ENCODE measurements at places on chromosomes 1 and 21.

GRCh38 chr1:83967336-83967735 lies 31.6 kb downstream of the TTLL7 start:
- DNase-seq = no peak

DNA sequence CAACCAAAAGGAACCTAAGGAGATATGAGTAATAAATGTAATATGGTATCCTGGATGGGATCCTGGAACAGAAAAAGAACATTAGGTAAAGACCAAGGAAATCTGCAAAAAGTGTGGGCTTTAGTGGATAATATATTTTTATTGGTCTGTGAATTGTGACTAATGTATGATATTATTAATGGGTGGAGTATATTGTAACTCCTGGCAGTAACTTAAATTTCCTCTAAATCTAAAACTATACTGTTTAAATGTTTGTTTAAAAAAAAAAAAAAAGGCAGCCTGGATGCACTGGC lies 68.4 kb downstream of the LRRC8D start:
- DNase-seq = no peak

- no peak for DNase-seq
These were observed 10.6 kb upstream of the OR2T33 start for GRCh38 chr1:248288391-248288790.

DNA sequence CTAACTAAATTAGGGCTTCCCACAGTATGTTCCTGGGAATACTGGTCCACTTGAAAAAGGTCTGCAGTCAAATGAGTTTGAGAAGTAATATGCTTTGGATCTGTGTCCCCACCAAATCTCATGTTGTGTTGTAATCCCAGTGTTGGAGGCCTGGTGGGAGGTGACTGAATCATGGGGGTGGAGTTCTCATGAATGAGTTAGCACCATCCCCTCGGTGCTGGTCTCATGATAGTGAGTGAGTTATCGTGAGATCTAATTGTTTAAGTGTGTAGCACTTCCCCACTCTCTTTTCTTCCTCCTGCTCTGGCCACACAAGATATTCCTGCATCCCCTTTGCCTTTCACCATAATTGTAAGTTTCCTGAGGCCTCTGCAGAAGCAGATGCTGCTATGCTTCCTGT lies 16.9 kb upstream of the DMRTB1 start:
- DNase-seq = no peak

DNA sequence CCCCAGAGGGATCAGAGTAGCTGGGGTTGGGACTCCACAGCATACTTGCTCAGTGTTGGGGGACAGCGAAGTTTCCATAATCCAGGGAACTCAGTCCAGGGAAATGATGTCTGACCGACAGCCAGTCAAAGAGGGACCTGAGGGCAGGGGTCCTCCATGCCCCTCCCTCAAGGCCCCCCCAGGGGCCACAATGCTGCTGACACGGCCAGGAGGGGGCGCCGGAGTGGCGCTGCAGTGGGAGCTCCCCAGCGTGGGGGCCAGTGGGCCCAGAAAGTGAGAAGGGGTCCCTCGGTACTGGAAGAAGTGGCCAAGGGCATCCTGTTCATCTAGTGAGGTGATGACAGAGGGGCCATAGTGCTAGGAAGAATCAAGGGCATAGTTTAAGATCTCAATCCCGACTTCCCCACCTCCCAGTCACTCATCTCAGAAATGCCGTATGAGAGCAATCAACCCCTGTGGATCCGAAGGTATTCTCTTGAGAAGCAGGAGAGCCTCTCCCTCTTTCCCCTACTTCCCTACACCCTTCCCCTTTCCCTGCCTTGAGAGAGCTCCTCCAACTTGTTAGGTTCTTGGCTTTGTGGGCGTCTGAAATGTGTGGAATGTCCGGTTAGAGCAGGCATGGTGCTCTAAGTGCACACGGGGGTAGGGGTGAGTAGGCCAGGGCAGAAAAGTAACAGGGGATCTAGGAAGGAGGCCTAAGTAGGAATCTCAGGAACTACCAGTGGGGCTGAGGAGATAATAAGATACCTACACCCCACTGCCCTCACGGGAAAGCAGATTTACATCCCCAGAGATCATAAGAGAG lies 4.1 kb downstream of the NUDT17 start:
- DNase-seq = no peak

DNA sequence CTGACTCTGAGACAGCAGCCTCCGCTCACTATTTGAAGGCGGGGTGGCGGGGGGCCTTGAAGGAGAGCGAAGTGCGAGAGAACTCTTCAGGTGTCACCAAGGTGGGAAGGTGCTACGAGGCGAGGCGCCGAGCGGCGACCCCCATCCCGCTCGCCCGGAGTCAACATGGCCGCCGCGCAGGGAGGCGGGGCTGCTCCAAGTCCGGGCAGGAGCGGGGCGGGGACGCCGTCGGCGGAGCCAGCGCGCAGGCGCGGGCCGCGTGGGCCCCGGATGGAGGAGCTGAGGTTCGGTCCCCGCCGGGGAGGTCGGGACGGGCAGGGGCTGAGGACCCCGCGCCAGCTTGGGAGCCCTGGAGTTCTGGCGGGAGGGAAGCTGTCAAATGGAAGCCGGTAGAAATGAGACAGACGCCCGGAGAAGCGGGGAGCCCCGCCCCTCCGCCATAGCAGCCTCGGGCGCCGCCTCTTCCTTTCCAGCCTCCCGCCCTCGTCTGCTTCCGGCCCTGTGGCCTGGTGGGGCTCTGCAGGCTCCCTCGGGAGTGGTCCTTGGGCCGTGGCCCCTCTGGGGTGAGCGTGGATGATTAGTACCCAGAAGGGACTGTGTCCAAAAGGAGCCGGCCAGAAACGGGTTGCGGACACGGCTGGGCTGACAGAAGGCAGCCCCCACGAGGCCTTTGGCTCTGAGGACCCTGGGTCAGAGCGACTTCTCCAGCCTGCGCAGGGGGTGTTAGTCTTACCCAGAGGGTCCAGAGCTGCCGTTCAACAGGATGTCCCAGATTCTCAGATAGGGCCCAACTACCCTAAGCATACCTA lies at the start of gene PIGV:
Gene PIGV, plus strand, starts transcription at position 245 of the 809 bp plus-strand sequence. CDS start 2,866 bp downstream, outside the sequence.
- peak; percentile 91 for DNase-seq

- DNase-seq = no peak
These were observed 11.2 kb downstream of the SPATA46 start for GRCh38 chr1:162365284-162366020.

DNA sequence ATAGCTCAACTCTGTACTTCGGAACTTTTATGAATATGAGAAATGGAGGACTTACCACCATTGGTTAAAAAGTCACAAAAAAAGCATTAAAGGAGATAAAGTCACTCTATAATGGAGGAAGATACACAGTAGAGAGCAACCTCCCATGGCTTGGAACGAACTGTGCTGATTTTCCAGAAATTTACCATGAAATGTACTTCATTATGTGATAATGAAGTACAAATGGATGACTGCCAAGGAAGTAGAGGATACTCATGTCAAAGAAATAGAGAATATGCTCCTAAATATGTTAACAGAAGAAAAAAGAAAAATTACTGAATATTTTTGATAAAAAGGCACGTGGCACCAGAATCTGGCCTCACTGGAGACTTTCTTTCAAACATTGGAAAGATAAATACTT lies 23.6 kb upstream of the PLA2G2E start:
- DNase-seq = no peak

GRCh38 chr1:22090867-22091266 lies 38.4 kb downstream of the CDC42 start:
- no peak for DNase-seq

DNA sequence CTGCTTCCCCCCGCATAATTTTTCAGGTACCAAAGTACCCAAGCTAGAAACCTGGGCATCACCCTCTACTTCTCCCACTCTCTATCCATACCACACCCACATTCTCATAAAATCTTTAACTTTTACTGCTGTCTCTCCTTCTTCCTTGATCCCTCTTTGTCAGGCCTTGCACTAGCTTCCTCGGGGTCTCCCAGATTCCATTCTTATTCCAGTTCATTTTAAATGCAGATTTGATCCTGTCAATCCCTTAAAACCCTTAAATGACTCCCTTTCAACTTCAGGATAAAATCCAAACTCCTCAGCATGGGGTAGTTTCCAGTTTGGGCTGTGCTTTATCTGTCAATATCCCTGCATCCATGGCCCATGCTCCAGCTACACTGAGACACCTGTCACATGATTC lies 343.5 kb downstream of the PBX1 start:
- DNase-seq = no peak

- no peak for DNase-seq
These were observed 2.6 kb downstream of the ITGB2 start for GRCh38 chr21:44918107-44918470.

GRCh38 chr1:116492358-116492811 lies 78.4 kb downstream of the CD58 start:
- DNase-seq = no peak

GRCh38 chr1:30731109-30731805 lies 7.9 kb upstream of the MATN1 start:
- DNase-seq = no peak

DNA sequence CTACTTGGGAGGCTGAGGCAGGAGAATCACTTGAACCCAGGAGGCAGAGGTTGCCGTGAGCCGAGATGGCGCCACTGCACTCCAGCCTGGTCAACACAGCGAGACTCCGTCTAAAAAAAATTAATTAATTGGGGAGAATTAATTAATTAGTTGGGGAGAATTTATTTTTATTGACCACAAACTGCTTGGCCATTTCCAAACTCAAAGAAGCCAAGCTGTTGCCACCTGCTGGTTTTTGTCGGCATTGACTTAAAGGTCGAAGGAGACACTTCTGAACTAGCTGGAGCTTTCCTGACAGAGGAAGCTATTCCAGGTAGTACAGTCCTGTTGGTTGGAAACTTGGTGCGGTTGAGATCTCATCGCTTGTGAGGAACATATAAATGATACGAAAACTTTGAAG lies 13.1 kb downstream of the MAP1LC3C start:
- peak; percentile 59 for DNase-seq

GRCh38 chr1:85453640-85454194 lies 11.2 kb downstream of the DDAH1 start:
- no peak for DNase-seq

- DNase-seq = no peak
These were observed 54.6 kb downstream of the FH start for GRCh38 chr1:241464985-241465384.

DNA sequence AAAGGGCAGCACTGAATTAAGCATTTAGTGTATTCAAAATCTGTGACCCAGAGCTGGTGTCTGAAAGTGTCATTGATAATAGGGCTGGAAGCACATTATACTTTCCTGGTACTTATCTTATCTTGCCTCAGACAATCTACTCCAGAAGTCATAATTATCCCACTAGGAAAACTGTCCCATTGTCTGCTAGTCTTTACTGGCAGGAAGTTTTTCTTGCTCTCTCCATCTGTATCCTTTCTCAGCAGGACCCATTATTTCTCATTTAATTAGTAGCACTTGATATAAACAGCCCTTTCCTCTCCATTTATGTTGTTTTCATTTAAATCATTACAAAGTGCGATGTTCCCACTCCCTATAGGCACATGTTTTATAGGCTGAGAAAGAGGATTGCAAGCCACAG lies 36.5 kb upstream of the BARHL2 start:
- DNase-seq = no peak

DNA sequence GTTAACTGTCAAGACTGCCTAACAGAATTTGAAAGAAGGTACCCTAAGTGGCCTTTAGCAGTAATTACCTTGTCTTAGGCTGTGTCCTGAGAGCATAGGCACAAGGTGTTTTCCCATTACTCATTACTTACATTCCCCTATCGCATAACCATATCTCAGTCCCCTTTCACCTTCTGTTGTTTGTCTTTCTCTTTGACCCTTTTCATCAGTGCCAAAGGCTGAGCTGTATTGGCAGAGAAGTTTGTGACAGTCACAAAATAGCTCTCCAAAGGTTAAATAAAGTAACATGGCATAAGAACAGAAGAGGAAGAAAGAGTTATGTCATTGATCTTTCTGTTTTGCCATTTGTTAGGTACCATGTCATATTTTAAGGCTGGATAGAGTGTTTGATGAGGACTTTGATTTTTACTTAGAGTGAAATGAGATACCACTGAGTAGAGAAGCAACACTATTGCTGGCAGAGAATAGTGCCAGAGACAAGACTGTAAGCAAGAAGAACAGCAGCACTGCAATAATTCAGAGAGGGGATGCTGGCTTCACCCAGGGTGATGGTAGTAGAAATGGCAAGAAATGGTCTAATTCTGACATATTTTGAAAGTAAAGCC lies 497.8 kb downstream of the TTLL7 start:
- peak; percentile 87 for DNase-seq

DNA sequence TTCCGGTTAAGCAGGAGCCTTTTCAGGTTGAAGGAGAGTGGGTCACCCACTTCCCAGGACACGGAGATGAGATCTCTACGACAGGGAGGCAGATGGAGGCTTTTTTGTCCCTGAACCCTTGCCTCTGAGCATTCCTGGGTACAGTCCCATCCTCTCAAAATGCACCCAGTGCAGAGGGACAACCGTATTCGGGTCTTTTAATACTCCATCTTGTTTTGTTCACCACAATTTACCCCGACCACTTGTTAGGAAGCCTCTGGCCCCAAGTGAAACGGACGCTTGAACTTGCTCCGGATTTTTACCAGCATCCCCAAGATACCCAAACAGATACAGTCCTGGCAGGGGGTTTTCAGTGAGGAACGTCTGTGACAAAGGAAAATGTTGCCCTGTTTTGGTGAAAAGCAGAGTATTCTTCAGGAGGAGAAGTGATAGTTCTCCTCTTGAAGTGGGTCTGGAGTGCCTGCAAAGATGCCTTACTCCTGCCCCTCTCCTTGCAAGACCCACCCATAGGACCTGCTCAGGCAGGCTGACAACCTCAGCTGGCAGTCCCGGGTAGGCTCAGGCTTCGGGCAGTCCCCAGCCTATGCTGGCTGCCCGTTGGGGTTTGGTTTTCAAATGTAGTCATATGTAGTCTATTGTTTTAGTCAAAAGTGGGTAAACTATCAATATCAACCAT lies 669 bp upstream of the ARL8A start:
- peak; percentile 49 for DNase-seq

- no peak for DNase-seq
These were observed 4.4 kb downstream of the JAM2 start for GRCh38 chr21:25643486-25643885.

DNA sequence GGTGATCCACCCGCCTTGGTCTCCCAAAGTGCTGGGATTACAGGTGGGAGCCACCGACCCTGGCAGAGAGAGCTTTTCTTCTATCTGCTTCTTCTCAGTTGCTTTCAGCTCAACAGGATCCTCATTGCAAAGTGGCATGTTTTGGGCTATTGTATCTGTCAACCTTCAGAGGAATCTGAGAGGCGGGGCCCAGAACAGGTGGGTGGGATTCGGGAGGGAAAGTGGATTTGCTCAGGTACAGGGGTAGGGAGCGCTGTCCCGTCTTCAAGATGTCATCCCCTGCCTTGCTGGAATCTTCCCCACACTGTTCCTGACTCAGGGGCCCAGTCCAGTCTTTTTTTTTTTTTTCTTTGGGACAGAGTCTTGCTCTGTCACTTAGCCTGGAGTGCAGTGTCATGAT lies 26.9 kb upstream of the RCC2 start:
- no peak for DNase-seq

- DNase-seq = no peak
These were observed 34.0 kb upstream of the MAGOH start for GRCh38 chr1:53272349-53272748.

DNA sequence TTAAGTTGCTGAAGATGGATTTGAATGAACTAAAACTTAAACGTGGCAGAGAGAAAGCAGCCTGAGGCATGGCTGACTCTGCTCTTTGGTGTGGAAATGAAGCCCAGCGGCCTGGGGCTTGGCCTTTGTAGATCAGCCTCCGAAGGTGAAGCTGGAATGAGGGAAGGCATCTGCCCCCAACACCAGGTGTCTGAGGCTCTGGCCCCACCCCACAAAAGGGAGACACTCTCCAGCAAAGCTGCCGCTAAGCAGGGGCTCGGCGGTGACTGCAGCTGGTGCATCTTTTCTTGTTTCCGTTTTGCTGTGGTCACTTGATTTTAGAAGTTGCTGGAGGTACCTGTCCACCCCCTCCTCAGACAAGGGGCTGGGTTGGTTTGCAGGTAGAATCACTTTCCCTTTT lies 38.2 kb upstream of the NID1 start:
- no peak for DNase-seq

Data from GM12865 (cell line).